MM.1S (cell line): ENCODE measurements at places on chromosomes 13 and 19.

- peak; percentile 74 for DNase-seq
These were observed 64.4 kb upstream of the NPAS1 start for GRCh38 chr19:46954993-46955812.

GRCh38 chr13:33119856-33120543, 103.8 kb downstream of the KL start:
- DNase-seq: no peak

GRCh38 chr13:40315416-40316064, 350.9 kb downstream of the FOXO1 start:
- DNase-seq: no peak

DNA sequence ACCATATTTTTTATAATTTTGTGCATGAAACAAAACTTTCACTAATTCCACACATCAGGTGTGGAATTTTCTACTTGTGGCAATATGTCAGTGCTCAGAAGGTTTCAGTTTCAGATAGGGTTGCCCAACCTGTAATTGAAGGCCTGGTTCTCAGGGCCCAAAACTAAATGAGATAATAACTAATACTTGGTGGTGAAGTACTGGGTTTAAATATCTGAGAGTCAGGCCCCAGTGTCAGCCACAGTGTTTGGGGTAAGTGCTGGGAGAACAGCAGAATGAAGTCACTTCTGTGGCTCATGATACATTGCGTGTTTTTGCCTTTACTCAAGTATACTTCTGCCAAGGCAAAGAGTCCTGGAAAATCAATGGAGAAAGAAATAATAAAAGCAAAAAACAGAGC, 5.6 kb downstream of the SAFB start:
- peak; percentile 76 for DNase-seq

DNA sequence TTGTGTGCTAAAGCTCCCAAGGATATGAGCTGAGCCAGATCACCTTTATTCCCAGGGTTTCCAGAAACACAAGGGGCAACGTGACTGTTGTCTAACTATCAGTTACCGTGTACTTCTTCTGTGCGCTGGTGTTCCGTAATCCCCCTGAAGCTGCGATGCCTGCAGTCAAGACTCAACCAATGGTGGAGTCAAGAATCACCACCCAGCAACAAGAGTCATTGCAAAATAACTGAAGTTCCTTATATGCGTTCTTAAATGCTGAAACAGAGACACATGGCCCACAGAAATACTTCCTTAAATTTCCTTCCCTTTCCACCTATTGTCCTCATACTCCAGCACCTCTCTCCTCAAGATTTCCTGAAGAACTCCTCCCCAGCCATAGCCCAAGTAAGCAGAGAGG, 200.2 kb downstream of the KATNAL1 start:
- no peak for DNase-seq

- no peak for DNase-seq
These were observed 24.1 kb downstream of the RFX2 start for GRCh38 chr19:6086068-6086788.

DNA sequence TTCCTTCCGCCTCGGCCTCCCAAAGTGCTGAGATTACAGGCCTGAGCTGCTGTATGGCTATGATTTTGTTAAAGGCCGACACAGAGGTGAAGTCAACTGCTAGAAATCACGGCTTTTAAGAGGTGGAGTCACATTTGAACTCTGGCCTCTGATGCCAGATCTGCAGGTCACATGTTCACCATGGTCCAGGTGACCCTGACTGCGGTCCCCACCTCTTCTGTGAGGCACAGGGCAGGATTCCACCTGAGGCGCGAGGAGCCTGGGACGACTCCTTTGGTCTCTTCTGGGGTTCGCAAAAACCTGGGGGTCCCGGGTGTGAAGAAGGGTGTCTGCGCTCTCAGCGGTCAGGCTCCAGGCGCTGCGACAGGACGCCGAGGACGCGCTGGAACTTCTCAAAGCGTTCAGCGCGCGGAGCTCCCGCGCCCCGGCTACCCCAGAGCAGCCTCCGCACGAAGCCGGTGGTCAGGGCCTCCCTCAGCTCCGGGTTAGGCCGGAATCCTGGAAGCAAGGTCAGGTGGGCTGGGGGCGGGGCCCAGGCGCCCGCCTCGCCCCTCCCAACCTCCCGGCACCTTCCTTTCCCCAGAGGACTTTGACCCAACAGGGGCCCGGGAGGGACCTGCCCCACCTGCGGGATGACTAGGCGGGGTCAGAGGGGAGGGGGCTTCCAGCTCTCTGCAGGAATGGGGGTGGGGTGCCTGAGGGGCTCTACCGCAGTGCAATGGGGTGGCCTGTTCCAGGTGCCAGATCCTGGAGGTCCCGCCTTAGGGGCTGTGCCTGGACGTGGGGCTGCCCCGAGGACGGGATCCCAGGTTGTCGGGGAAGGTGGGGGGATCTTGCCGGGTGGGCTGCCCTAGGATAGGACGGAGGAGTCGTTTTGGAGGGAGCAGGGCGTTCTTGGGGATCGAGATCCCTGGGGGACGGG, 13.0 kb downstream of the TRIP10 start:
- DNase-seq: no peak

DNA sequence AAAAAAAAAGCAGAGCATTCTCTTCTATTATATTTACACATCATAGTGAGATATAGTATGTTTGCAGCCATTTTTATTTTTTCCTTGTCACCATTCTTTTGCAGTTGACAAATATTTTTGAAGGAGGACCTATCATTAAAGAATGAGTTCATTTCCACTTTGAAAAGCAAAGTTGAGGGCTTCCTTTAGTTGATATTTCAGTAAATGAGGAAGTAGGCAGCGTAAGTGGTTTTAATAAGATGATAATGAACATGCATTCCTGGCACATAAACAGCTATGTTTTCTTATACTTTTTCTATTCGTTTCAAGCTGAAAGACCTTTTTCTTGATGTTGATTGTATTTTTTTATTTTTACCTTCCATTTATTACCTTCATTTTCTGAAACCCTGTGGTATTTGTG, 66.2 kb downstream of the ZMYM2 start:
- no peak for DNase-seq

DNA sequence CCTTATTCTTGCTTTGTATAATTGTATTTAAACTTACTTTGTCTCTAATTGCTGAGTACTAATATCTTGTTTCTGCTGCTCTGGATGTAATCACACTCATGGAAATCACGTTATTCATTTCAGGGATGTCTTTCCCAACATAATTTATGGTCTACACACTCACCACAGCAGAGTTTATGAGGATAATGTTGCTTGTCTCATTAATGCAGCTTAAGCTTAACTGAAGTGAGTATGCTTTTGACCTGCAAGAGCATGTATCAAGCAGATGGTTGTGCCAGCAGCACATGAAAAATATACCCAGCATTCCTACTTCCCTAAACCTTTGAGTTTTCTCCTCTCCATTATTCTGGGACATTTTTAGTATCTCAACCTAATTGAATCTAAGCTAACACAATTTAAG, 1080.9 kb downstream of the SLITRK5 start:
- DNase-seq: no peak

DNA sequence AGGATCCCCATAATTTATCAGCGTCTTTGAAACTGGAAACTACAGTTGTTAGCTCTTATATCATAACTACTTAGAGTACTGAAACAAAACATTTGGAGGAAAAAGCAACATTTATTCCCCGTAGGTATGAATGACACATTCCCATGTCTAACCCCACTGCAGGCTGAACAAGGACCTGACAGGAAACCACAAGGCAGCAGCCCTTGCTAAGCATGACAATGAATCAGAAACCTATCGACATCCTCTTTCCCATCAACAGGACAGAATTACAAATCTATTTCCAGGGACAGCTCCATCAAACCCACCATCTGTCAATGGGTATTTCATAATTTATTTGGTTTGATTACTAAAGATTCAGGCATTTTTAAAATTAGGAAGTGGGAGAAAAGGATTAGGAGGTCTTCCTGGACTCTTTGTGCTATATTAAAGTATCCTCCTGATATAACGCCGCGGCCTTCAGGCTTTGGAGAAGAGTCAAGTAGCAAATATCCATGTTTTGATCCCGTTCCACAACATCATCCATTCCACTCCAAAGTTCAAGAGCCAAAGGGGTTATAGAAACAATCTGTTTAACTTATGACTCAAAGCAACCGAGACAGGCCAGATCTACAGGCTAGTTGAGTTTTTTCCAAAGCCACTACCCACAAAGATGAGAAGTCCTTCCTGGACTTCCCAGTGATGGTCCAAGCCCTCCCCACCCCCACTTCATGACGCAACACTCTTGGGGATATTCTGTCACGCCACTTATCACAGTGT, 51.1 kb downstream of the FAM216B start:
- no peak for DNase-seq

DNA sequence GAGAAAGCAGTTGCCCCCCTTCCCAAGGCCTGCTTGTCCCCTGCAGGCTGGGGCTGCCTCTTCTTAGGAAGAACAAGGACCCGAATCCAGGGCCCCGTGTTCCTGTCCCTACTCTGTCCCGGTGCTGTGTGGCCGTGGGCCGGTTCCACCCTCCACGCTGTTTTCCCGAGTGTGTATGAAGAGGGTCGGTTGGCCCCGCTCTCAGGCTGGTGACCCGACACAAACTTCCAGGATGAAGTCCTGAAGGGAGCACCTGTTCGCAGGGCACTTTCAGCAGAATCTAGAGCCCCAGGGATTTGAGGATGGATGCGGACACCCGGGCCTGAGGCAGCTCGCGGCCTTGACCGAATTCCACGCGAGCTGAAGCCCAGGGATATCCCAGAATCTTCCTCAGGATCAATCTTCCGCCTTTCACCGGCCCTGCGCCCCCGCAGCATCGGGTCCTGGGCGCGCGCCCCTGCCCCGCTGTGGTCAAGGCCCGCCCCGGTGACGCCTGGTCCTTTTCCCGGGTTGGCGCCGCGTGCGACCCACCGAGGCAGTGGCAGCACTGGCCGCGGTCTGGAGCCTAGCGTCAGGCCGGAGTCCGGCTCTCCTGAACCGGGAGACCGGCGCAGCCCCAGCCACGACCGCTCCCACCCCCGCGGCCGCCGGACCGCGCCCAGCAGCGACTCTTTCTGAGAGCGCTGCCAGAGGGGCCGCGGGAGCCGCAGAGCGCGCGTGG, 528 bp upstream of the CHST8 start:
- DNase-seq: no peak

GRCh38 chr13:79631051-79631659, 150.2 kb downstream of the NDFIP2 start:
- DNase-seq: no peak

GRCh38 chr19:10643968-10644259, 10.2 kb upstream of the ILF3 start:
- DNase-seq: no peak

- DNase-seq: peak; percentile 51
These were observed 591 bp downstream of the DEDD2 start for GRCh38 chr19:42216653-42217519.

DNA sequence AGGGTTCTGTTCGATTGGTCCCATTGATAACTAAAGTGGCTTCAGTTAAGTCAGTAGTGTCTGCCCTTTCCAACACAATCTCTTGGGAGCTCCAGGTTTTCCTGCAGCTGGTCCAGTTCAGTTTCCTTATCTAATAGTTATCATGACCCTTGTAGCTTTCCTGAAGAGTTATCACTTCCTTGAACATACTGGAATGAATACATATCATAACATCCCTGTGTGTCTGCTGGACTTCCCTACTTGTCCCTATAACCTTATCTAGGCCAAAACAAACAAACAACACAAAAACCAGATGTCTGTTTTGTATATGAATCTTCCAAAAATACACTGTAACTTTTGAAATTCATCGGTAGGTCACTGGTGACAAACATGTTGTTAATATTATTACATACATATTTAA, 167.6 kb downstream of the DCT start:
- DNase-seq: no peak

DNA sequence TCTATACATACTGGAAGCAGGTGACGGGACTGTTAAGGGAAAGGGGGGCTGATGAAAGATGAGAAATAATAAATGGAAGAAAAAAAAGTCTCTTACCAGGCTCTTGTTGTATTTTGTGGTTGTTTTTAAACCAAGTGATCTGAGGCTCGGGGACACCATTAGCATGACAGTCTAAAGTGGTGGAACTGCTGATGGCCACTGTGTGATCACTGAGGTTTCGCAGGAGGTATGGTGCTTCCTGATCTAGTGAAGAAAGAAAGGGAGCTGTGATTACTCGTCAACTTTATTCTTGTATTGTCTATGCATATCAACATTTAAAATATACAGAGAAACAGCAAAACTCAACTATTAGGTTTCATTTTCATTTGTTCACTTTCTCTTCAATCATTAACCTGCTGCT, 110.1 kb downstream of the FLT1 start:
- DNase-seq: no peak

DNA sequence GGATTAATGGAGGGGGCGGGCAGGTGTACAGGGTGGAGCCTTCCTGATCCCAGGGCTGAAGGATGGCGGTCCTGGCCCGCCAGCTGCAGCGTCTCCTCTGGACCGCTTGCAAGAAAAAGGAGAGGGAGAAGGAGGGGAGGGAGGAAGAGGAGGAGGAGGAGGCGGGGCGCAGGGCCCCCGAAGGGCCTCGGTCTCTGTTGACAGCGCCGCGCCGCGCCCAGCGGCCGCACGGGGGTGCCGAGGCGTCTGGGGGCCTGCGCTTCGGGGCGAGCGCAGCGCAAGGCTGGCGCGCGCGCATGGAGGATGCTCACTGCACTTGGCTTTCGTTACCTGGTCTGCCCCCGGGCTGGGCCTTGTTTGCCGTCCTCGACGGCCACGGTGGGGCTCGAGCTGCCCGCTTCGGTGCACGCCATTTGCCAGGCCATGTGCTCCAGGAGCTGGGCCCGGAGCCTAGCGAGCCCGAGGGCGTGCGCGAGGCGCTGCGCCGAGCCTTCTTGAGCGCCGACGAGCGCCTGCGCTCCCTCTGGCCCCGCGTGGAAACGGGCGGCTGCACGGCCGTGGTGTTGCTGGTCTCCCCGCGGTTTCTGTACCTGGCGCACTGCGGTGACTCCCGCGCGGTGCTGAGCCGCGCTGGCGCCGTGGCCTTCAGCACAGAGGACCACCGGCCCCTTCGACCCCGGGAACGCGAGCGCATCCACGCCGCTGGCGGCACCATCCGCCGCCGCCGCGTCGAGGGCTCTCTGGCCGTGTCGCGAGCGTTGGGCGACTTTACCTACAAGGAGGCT, at the start of gene PPM1N:
Gene PPM1N, plus strand, starts transcription at position 33 of the 785 bp plus-strand sequence. Its CDS starts 30 bp downstream, at position 63.
- DNase-seq: no peak

- DNase-seq: no peak
These were observed 206.4 kb upstream of the SPRY2 start for GRCh38 chr13:80547341-80547740.

DNA sequence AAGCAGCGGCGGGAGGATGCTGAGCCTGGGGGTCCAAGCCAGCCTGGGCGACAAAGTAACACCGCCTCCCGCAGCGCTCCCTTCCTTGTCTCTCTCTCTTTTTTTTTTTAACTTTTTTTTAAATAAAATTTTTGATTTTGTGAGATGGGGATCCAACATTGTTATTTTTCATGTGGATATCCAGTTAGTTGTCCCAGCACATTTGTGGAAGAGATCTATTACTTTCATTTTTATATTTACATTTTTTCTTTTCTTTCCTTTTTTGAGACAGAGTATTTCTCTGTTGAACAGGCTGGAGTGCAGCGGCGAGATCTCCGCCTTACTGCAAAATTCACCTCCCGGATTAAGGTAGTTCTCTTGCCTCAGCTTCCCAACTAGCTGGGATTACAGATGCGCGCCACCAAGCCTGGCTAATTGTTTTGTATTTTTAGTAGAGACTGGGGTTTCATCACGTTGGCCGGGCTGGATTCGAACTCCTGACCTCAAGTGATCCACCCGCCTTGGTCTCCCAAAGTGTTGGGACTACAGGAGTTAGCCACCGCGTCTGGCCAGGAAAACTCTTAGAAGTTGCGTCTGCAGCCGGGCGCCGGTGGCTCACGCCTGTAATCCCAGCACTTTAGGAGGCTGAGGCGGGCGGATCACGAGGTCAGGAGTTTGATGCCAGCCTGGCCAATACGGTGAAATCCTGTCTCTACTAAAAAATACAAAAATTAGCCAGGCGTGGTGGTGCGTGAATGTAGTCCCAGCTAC, 19.4 kb downstream of the ZNF816 start:
- DNase-seq: no peak
